ENCODE measurements at places on chromosomes 6 and 20.

- no peak for DNase-seq
These were observed 37.6 kb downstream of the NR2E1 start for GRCh38 chr6:108203189-108204112.

DNA sequence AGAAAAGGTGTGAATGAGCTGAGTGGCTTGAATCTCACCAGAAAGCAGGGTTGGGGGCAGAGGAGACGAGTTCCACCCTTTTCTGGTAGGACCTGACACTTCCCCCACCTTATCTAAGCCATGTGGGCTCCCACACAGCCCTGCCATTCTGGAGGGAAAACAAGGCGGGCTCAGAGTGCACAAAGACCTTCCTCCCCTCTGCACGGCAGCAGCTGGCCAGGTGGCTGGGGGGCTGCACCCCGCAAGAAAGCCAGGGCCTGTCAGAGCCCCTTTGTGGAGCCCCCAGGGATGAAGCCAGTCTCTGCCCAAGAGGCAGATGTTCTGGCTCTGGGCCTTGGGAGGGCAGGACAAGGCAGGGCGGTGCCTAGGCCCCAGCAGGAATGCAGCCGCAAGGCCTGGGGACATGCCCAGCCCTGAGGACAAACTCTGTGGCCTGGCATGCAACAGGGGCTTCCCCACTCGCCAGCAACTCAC lies 48.4 kb upstream of the DSN1 start:
- no peak for DNase-seq

GRCh38 chr6:139841794-139842215 lies 467.4 kb upstream of the CITED2 start:
- DNase-seq = no peak

DNA sequence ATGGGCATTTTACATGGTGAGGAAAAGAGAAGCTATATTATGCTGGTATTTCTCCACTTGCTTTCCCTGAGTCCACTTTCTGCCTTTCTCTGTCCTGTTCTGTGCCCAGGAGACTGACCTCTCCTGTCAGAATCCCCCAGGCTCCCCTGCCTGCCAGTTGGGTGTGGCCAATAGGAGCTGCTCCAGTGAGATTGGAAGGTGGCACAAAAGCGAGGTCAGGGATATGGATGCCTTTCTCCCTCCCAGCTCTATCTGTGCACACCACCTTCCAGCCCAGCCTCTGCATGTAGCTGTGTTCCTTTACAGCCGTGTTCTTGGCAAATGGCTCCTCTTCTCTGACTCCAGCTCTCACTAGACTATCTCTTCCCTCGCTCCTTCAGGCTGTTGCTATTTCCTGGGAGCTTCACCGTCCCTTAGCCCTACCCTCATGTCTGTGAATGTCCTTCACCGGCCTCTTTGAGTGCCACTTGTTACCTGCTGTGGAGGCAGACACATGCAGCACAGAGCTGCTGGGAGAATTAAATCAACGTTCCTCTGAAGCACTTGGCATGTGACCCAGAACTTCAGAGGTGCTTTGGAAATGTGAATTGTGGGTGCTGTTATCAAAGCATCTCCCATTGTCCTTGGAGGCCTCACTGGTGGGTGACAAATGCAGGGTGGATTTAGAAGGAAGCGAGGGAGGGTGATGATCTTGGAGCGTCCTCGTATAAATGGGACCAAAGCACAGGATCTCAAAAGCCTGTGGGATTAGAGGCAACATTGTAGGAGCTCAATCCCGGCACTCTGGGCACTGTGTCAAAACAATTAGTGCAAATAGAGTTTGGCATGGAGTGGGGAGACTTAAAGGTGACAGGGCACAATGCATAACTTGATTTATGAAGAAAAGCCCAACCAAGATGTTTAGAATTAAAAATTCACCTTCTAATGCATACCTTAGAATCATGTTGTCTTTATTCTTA lies 28.9 kb upstream of the RALGAPA2 start:
- DNase-seq = no peak

DNA sequence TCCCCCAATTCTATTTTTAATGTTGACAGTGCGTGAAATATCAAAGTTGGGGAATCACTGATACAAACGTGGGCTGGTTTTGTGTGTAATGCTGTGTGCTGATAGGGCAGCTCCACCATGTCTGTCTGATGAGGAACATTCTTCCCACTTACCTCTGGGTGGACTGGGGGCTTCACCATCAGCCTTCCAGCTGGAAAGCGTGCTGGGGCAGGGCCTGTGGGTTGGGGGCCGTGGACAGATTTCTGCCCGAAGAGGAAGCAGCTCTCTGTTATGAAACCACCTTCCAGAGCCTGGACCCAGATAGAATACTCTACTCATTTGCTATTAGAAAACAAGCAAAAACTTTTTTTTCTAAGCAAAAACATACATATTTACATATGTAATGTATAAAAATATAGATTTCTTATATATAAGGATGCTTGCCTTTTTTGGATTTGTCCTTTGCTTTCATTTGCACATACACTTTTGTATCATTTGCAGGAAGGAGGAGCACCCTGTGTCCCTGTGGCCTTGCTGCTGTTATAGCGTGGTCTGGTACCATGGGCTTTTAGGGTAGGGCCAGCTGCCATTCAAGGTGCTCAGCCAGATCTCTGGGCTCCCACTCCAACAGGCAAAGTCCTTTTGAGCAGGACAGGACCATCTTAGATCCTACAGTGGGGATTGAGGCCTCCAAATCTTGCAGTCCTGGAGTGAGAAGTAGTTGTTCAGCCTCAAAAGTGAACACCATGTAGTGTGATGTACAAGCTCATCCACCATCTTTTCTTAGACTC lies 48.1 kb downstream of the DUSP22 start:
- no peak for DNase-seq

DNA sequence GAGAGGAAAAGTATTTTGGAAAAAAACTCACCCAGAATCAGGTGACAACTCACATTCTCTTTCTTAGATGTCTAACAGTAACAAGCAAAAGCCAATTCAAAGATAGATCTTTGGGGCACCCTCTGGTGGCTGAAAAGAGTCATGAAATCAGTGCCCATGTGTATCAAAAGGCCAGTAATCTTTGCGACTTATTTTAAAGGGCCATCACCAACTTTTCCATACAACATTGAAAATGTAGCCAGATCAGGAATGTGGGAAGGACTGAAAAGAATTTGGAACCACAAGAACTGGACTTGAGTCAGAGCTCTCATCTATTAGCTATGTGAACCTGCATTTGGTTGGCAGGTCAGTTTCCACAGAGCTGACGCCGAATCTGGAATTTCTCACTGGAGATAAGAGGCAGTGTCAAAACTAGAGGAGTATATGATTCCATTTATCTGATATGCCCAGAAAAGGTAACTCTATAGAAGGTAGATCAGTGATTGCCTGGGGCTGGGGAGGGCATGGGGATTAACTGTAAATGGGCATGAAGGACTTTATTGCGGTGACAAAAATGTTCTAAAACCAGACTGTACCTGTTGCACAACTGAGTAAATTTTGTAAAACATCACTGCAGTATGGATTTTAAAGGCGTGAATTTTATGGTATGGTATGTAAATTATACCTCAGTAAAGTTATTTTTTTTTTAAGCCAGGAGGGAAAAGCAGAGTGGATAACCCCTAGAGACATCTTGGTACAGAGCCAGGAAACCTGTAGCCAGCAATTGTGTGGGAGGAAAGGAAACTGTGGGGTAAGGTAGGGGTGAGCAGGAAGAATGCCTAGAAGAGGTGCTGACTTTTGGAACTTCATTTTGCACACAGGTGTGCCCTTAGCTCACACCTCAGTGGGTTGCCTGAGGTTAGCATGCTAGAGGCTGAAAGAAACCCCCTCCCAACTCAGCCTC lies 117.1 kb upstream of the ASF1A start:
- DNase-seq = peak; percentile 57

DNA sequence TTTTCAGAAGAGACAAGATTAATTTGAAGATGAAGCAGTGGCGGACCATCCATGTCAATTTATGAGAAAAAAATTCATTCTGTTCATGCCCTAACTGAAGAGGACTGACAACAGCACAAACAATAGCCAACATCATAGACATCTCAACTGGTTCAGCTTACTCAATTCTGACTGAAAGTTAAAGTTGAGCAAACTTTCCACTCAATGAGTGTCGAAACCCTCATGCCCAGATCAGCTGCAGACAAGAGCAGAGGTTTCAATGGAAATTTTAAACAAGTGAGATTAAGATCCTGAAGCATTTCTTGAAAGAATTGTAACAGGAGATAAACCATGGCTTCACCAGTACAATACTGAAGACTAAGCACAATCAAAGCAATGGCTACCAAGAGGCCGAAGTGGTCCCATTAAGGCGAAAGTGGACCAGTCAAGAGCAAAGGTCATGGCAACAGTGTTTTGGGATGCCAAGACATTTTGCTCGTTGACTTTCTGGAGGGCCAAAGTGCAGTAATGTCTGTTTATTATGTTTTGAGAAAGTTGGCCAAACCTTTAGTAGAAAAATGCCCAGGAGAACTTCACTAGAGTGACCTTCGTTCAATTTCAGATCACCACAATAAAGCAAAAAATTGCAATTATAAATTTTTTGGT lies 6.1 kb upstream of the SFT2D1 start:
- no peak for DNase-seq

- DNase-seq = no peak
These were observed 791 bp upstream of the STX11 start for GRCh38 chr6:144149558-144149893.

- DNase-seq = no peak
These were observed 47.1 kb downstream of the AKIRIN2 start for GRCh38 chr6:87654875-87655454.

GRCh38 chr6:21404577-21404976 lies 189.0 kb upstream of the SOX4 start:
- no peak for DNase-seq

GRCh38 chr6:5295623-5296022 lies 34.3 kb downstream of the FARS2 start:
- DNase-seq = no peak

DNA sequence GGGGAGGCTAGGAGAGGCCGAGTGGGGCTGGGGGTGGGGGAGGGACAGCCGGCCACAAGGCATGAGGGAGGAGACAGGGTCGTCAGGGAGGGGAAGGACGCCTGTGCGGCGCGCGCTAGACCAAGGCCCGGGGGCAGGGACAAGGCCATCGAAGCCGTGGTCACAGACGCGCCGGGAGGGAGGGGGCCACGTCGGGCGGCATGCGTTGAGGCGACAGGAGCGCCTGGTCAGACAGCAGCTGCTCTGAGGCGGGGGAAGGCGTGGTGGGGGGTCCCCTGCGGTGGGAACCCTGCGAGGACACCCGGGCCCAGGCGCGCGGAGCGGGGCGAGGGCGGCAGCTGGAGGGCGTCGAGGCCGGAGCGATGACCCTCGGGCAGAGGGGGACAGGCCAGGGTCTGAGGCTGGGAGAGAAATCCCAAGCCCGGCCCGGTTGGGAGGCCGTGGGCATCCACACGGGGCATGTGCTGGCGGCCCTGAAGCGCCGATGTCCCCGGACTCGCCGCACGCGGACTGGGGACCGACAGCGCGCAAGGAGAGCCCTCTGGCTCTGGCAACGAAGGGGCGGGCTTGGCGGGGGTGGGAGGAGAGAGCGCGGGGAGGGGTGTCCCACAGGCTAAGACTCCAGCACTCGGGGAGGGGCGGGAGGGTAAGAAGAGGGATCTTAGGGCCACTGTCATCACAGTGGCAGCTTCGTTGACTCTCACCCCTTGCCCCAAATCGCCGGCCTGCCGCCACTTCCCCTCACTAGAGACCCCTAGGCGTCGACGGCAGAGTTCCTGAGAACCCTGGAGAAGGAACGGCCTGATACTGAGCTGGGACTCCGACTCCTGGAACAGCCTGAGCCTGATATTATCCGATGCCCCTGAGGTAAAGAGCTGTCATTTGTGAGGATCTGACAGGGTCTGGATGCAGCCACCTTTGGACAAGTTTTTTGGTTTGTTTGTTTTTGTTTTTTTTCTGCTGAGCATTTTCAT lies 5.0 kb downstream of the TMEM239 start:
- no peak for DNase-seq

DNA sequence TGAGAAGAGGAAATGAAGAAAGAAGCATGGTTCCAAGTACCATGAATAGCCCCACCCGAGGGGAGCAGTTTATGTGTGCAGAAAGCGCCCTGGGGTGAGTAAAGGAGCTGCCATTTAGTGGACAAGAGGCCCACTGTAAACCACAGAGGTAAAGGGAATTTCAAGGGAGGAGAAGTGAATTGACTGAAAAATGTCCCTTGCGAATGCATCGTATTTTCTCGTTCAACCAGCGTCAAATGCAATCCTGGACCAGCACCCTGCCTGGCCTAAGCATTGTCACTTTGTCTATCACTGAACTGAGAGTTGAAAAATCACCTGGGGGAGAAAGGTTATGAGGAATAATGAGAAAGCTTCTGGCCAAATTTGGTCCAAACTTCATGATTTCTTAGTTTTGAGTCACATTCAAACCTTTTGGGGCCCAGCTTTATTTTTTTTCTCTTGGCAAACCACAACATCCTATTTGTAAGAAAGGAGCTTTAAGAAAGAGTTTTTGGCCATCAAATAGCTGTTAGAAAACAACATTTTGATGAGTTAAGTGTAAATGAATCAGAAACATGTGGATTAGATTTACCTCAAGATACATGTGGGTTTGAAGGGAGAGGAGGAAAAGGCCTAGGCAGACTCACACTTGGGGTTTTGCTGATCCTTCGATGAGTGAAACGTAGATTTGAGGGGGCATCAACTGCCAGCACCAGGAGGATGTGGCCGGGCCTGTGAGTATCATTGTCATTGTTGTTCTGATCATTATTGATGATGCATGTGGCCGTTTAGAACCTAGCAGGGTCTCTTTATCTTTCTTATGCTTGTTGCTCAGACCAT lies 214.0 kb downstream of the CLIC5 start:
- no peak for DNase-seq

- DNase-seq = no peak
These were observed 138.4 kb downstream of the ELOVL4 start for GRCh38 chr6:79808921-79809320.

GRCh38 chr20:26208296-26209091 lies 511.8 kb upstream of the ZNF337 start:
- peak; percentile 40 for DNase-seq

GRCh38 chr20:36929290-36929689 lies 22.2 kb downstream of the SAMHD1 start:
- no peak for DNase-seq

GRCh38 chr6:83808926-83809325 lies 44.2 kb upstream of the RIPPLY2 start:
- DNase-seq = no peak

- DNase-seq = no peak
These were observed 1.2 kb downstream of the POU5F1 start for GRCh38 chr6:31169123-31169857.
